Kidney (tissue), 22 donors: ENCODE measurements at places on chromosomes 11 and 22.

GRCh38 chr11:45692808-45693453 lies 27.5 kb upstream of the CHST1 start:
- no peaks in the 10 kb centered on the region for H3K27me3 ChIP-seq
- no peak overlapping the region for H3K4me3 ChIP-seq
- DNase-seq: no peak

DNA sequence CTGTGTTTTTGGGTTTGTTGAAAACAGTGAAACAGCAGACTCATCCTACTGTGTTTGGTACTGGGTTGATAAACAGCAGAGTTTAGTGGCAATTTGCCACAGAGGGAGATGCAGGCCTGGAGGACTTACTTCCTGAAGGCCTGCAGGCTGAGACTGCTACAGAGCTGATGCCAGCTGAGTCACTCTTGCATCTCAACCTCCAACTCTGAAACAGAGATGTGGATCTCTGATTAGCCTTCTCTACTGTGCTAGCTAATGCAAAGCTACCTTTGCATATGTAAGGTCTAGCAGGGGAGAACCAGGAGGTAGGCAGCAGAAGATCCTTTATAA lies 14.3 kb downstream of the ATP5MG start:
- no peaks in the 10 kb centered on the region for H3K27me3 ChIP-seq
- H3K4me3 ChIP-seq: no peak overlapping the region
- peak; percentile 5 for DNase-seq
- H3K36me3 ChIP-seq: no peaks in the 10 kb centered on the region
- H3K4me1 ChIP-seq: no peaks in the 10 kb centered on the region

DNA sequence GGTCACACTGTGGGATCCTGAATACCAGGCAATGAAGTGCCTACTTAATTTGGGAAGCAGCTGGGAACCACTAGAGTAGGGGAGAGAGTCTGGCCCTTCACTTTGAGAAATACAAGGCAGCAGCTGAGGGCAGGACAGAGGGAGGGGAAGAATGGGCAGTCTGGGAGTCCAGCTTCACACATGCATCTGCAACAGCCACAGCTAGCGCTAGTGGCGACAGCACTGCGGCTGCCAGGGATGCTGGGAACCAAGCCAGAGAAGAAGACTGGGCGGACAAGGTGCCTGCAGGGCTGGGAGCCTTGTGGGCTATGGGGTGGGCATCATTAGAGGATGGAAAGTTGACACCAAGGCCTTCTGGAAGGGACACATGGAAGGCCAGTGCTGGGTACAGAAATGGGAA lies 15.8 kb downstream of the SCUBE2 start:
- no peak for DNase-seq
- no peaks in the 10 kb centered on the region for H3K36me3 ChIP-seq
- no peaks in the 10 kb centered on the region for H3K27me3 ChIP-seq
- H3K4me3 ChIP-seq: no peak overlapping the region

DNA sequence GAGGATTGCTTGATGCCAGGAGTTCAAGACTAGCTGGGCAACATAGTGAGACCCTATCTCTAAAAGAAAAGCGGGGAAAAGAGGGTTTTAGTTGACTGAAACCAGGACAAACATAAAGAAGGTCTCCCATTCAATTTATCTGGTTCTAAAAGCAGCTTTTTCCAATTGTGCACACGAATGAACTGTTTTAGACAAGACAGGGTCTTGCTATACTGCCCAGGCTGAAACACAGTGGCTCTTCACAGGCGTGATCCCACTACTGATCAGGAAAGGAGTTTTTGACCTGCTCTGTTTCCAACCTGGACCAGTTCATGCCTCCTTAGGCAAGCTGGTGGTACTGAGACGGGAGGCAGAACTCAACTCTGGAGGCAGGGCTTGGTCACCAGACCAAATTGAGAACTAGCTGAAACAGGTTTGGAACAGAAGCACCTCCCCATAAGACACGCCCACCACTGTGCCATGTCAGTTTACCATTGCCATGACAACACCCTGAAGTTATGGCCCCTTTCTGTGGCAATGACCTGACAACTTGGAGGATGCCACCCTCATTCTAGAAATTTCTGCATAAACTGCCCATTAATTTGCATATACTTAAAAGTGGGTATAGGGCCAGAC lies 2.8 kb upstream of the NUCB2 start:
- H3K36me3 ChIP-seq: no peaks in the 10 kb centered on the region
- H3K4me1 ChIP-seq: peaks cover 6% of the 10 kb centered on the region
- DNase-seq: peak; percentile 34
- H3K27ac ChIP-seq: no peak overlapping the region

DNA sequence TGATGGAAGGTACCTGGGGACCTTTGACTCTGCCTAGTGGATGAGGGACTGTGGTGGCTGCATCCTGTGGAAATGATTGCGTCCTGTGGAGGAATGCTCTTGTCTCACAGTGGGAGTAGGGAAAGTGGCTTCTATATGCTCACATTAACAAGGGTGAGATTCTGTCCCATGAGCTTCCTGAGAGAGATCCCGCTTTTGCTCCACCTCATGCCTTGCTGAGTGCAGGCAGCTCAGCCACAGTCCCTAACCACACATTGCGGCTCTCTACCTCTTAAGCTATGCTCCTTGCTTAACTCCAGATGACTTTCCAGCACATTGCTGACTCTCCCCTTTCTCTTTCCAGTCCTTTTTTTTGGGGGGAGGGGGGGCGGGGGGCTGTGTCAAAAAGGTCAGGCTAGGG lies 45.0 kb downstream of the TEAD1 start:
- DNase-seq: no peak
- peaks cover 13% of the 10 kb centered on the region for H3K4me1 ChIP-seq

DNA sequence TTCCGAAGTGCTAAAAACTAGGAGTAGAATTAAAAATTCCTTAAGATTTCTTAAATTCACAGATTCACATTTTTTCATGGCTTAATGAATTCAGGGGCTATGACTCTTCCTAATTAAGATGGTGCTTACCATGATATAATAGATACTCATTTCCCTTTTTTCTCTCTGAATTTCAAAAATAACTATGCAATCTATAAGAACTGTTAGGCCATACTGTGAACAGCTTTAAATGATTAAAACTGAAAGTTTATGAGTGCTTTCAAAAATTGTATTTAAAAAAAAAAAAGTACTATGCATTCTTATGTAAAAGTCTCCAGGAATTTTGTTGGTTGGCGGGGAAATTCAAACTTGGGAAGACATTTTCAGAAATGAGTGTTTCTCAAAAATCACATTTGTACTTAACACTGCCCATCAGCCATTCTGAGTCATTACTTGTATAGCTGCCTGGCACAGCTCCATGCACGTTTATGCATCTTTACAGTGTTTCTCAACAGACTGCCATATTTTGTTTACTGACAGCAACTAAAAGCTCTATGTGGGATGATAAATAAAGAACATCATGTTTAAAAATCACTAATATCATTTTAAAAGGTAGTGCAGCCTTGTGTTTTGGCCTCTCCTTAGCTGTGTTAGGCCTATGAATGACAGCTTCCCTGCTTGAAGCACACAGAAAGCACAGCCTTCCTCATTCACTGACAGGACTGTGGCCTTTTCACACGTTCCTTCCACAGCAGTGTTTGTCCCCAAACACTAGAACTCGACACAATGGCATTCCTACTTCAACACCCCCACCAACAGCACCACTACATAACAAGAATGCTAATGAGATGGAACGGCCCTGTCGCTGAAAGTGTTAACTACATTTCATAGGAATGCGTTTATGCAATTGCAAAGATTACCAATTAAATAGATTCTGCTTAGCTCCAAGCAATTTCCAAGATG lies 131.4 kb downstream of the DCDC1 start:
- no peaks in the 10 kb centered on the region for H3K36me3 ChIP-seq
- H3K4me1 ChIP-seq: no peaks in the 10 kb centered on the region
- DNase-seq: no peak
- no peaks in the 10 kb centered on the region for H3K27me3 ChIP-seq

GRCh38 chr11:65524741-65525545 lies at the start of gene SCYL1:
SCYL1 (plus strand) TSS chr11:65525083; CDS start chr11:65525154, 71 bp downstream.
- DNase-seq: peak; percentile 95
- H3K27ac ChIP-seq: peak within 1 kb of the TSS; percentile 73
- H3K36me3 ChIP-seq: peaks cover 13% of the 10 kb centered on the region
- H3K4me3 ChIP-seq: peak within 1 kb of the TSS; percentile 60

- H3K4me3 ChIP-seq: no peak overlapping the region
- no peaks in the 10 kb centered on the region for H3K36me3 ChIP-seq
- H3K4me1 ChIP-seq: no peaks in the 10 kb centered on the region
- no peak overlapping the region for H3K27ac ChIP-seq
- DNase-seq: no peak
- no peaks in the 10 kb centered on the region for H3K27me3 ChIP-seq
Measured at GRCh38 chr11:12241971-12242672, 131.7 kb downstream of the MICAL2 start.

DNA sequence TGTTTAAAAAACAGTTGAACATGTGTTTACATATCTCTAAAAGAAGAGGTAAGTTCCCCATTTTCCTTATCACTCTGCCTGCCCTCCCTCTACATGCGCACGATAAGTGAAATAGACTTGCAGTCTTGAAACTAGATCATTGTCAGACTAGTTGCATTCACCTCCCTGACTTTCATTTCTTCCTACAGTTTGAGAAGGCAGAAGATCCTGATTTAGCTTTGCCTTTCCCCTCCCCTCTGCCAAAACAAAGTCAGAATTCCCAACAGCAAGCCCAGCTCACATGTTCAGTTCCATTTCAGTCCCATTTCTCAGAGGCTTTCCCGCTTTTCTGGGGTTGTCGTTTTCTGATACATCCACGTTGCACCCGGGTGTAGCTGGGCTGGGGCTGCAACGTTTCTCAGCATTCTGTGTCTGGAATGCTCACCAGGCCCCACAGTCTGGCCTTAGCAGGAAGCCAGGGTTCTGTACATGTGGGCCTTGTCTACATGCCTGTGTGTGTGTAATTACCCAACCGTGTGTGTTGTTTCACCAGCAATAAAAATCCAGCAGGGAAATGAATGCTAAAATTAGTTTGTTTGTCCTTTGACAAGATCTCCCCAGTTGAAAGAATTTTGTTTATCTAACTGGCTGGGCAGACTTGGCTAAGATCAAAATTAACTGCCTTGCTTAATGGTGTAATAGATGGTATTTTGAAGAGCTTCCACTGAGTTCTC lies 179.2 kb downstream of the DBX1 start:
- H3K27me3 ChIP-seq: no peaks in the 10 kb centered on the region
- no peak overlapping the region for H3K4me3 ChIP-seq
- peak overlapping the region; percentile 39 for H3K27ac ChIP-seq
- H3K36me3 ChIP-seq: no peaks in the 10 kb centered on the region
- DNase-seq: no peak
- H3K4me1 ChIP-seq: peaks cover 6% of the 10 kb centered on the region

GRCh38 chr11:57324154-57324885 lies 432 bp downstream of the TNKS1BP1 start:
- peaks cover 26% of the 10 kb centered on the region for H3K4me1 ChIP-seq
- peak; percentile 90 for DNase-seq
- H3K27ac ChIP-seq: peak overlapping the region; percentile 96
- peak overlapping the region; percentile 70 for H3K4me3 ChIP-seq

DNA sequence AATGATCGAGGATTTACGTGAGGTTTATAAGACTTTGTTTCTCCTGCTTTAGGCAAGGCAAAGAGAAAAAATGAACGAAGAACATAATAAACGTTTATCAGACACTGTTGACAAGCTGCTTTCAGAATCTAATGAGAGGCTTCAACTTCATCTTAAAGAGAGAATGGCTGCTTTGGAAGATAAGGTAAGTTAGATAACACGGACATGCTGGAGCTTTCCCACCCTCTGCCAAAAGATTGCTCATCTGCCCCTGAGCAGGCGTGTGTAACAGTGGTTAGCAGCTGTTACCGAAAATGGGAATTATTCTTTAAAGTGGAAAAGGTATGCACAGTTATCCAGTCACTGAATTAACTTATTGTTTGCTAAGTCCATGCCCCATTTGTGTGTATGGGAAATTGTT lies 62.8 kb upstream of the CTTN start:
- H3K4me3 ChIP-seq: no peak overlapping the region
- no peak overlapping the region for H3K27ac ChIP-seq
- H3K4me1 ChIP-seq: no peaks in the 10 kb centered on the region

DNA sequence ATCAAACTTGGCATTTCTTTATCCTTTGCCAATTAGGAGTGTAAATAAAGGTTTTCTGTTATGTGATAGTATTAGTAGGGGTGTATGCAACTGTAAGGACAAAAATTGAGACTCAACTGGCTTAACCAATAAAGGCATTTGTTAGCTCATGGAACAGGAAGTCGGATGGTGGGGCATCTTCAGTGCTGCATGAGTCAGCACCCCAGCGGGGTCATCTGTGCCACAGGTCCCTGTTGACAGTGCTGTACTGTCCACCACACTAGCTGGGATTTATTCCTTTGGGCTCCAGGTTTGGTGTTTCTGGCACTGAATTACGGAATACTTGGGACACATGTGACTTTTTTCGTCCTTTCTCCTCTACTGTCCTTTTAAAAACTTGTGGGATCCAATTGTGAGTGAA lies 86.0 kb downstream of the PPP6R3 start:
- H3K36me3 ChIP-seq: peaks cover 12% of the 10 kb centered on the region
- no peak for DNase-seq
- H3K4me1 ChIP-seq: no peaks in the 10 kb centered on the region
- no peaks in the 10 kb centered on the region for H3K27me3 ChIP-seq
- no peak overlapping the region for H3K4me3 ChIP-seq

GRCh38 chr11:22037505-22037904 lies 155.4 kb upstream of the ANO5 start:
- H3K36me3 ChIP-seq: no peaks in the 10 kb centered on the region
- H3K4me1 ChIP-seq: no peaks in the 10 kb centered on the region
- DNase-seq: no peak

DNA sequence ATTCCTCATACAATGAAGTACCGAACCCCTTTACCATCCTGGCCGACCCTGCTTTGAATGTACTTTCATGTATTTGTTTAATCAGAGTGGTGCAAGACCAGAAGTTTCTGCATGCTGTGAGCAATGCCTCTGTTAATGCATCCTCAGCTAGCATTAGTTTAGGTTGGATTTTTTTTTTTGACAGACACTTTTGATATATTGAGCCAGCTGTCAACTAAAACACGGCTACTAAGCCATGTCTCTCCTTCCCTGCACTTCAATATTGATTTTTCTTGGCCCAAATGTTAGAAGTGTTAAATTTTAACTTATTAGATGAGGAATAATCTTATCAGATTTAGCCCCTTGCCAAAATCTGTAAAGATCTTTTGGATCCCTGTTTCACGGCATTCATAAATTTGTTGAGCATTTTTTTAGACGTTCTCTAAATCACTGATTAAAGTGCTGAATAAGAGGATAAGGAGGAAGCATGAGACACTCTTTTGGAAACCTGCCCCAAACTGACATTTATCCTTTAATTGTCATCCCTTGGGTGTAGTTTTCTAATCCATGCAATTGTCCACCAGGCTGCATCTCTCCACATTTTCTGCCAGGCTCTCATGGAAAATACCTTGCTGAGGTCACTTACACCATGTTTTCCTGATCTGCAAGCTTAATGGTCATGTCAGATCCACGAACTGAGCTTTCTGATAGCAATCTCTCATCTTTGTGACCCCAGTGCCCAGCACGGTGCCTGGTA lies 130.7 kb downstream of the FEZ1 start:
- H3K4me1 ChIP-seq: no peaks in the 10 kb centered on the region
- no peak overlapping the region for H3K4me3 ChIP-seq
- H3K27ac ChIP-seq: no peak overlapping the region
- no peaks in the 10 kb centered on the region for H3K27me3 ChIP-seq
